ENCODE measurements at places on chromosomes 5 and 9. TPM values are rescaled to one million over a fixed set of nuclear protein-coding genes. Genes with fewer than 3 reads are reported as not detected.
A peak's percentile ranks its signal among the peaks of the same experiment; 100 is the strongest.

SPINK6 gene
- total RNA-seq: not detected

GABRB2 gene
- 0.05 TPM for total RNA-seq

DNA sequence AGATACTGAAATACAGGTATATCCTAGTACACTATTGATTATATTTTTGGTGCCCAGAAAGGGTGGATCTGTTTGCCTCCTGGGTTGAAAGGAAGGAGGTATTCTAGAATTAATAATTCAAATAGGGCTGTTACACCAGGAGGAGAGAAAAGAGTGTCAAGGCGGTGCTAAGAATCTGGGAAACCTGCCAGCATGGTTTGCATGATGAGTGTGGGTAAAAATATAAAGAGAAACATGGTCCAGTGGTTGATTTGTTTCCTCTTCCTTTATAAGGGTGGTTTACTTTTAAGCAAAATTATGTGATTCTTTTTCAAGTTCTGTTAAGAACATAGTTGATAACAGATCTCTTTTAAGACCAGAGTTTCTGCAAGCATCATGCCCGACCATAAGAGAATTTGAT is 69.4 kb upstream of the NFIB start:
- no peak for DNase-seq
- H3K36me3 ChIP-seq: no peaks in the 10 kb centered on the region
- H3K4me3 ChIP-seq: no peak overlapping the region
- H3K27me3 ChIP-seq: no peaks in the 10 kb centered on the region
- H3K27ac ChIP-seq: no peak overlapping the region
- no peaks in the 10 kb centered on the region for H3K4me1 ChIP-seq

DNA sequence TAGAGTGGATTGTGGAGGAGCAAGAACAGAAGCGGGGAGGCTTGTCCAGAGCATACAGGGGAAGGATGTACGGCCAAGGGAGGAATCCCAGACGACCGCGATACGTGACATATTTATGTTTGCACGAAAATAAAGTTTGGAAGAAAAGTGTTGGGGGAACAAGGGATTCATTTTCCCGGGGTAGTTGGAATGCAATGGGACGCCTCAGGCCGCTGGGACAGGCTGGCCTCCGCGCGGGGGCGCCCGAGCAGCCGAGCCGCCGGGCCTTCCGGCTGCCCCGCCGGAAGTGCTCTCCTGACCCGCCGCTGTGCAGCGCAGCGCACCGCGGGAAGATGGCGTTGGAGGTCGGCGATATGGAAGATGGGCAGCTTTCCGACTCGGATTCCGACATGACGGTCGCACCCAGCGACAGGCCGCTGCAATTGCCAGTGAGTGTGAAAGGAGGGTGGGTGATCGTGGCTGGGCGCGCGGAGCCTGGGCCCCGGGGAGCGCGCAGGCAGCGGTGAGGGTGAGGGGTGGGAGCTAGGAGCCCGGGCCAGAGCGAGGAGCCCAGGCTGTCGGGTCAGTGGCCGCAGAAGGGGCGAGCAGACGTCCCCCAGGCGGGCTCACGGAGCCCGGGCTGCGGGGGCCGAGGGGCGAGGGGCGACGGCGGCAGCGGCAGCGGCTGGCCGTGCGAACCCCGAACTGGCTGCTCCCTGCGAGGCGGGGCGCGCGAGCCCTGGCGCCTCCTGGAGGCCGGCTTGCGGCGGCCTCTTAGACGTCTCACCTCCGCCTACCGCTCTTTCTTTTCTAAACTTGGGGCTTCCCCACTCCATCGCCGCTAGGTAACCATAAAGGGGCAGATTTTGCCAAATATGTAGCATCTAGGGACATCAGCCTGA is at the start of gene PHAX:
Gene PHAX, plus strand, starts transcription at position 317 of the 881 bp plus-strand sequence. Its CDS starts 16 bp downstream, at position 333.
- H3K4me3 ChIP-seq: peak within 1 kb of the TSS; percentile 90
- peak within 1 kb of the TSS; percentile 71 for H3K27ac ChIP-seq
- no peaks in the 10 kb centered on the region for H3K27me3 ChIP-seq
- DNase-seq: peak; percentile 86
- peaks cover 23% of the 10 kb centered on the region for H3K36me3 ChIP-seq

GRCh38 chr9:134630393-134630790 is 11.2 kb upstream of the COL5A1 start:
- no peak overlapping the region for H3K27ac ChIP-seq
- no peaks in the 10 kb centered on the region for H3K4me1 ChIP-seq
- no peaks in the 10 kb centered on the region for H3K27me3 ChIP-seq
- no peak for DNase-seq
- H3K36me3 ChIP-seq: no peaks in the 10 kb centered on the region
- no peak overlapping the region for H3K4me3 ChIP-seq

DNA sequence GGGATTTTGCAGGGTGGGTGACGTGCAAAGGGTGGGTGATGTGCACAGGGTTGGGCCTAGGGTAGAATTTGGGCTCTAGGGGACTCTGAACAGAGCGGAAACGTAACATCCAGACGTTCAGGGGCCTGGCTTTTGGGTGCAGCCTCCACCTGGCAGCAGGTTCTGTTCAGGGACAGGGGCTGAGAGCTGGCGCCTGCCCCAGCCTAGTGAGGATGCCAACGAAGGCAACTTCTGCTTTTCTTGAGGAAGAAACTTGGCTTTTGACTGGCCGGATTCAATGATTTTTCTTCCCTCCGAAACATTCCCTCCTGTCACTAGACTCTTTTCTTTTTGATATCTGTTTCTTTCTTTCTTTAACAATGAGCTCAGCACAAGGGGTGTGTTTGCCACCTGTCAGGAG is 38.6 kb upstream of the SLC6A19 start:
- no peak overlapping the region for H3K27ac ChIP-seq
- no peaks in the 10 kb centered on the region for H3K36me3 ChIP-seq
- peaks cover 10% of the 10 kb centered on the region for H3K4me1 ChIP-seq
- DNase-seq: no peak
- H3K4me3 ChIP-seq: no peak overlapping the region
- H3K27me3 ChIP-seq: no peaks in the 10 kb centered on the region

- no peak overlapping the region for H3K4me3 ChIP-seq
- H3K27ac ChIP-seq: no peak overlapping the region
- H3K36me3 ChIP-seq: no peaks in the 10 kb centered on the region
- no peaks in the 10 kb centered on the region for H3K27me3 ChIP-seq
- no peaks in the 10 kb centered on the region for H3K4me1 ChIP-seq
Observed at GRCh38 chr9:93656426-93657239, 80.2 kb downstream of the PHF2 start.

DNA sequence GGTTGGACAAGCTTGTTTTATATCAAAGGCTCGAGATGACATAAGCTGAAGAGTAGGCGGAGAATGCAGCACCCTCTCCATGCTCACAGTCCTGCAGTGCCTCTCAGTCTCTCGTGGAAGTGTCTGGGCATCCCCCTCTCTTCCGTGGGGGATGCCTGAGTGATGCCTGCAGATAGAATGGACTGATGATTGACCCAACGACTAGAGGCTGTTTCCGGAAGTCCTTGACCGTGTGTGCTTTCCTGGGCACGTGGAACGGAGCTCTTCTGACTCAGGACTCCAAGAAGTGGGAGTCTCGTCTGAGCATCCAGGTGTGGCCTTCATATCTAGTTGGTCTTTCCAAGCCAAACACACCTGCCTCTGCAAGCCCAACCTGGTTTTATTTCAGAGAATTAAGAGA is 241.8 kb upstream of the IRX2 start:
- DNase-seq: no peak
- H3K27me3 ChIP-seq: no peaks in the 10 kb centered on the region
- H3K4me3 ChIP-seq: no peak overlapping the region
- H3K27ac ChIP-seq: no peak overlapping the region
- no peaks in the 10 kb centered on the region for H3K4me1 ChIP-seq
- H3K36me3 ChIP-seq: no peaks in the 10 kb centered on the region

DNA sequence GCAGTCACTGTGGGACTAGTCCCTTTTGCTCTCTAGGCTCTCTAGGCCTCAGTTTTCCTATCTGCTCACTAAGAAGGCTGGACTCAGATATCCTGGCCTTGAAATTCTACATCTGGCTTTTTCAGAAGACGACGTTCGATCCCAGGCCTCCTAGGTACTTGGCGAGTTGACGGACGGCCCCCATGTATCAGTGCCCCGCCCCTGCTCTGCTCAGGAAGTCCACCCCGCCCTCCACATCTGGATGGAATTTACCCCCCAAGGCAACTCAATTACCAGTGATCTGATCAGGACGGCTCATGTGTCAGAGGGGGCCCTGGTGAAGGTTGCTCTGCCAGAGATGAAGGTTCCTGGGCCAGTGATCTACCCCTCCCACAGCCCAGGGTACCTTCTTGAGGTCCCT is 44.1 kb upstream of the SYNPO start:
- DNase-seq: no peak
- no peaks in the 10 kb centered on the region for H3K27me3 ChIP-seq
- H3K36me3 ChIP-seq: no peaks in the 10 kb centered on the region
- H3K4me1 ChIP-seq: no peaks in the 10 kb centered on the region
- no peak overlapping the region for H3K27ac ChIP-seq
- H3K4me3 ChIP-seq: no peak overlapping the region

GRCh38 chr5:13278148-13278547 is 666.3 kb downstream of the DNAH5 start:
- DNase-seq: no peak
- no peak overlapping the region for H3K4me3 ChIP-seq
- no peaks in the 10 kb centered on the region for H3K27me3 ChIP-seq
- no peaks in the 10 kb centered on the region for H3K4me1 ChIP-seq

GRCh38 chr5:84285641-84286637 is 98.7 kb downstream of the EDIL3 start:
- H3K36me3 ChIP-seq: no peaks in the 10 kb centered on the region
- no peak overlapping the region for H3K4me3 ChIP-seq

All from B cell (primary cell).